ENCODE measurements at places on chromosomes 4 and X.

GRCh38 chrX:43899878-43900815 is 17.9 kb upstream of the MAOB start:
- no peak for DNase-seq

DNA sequence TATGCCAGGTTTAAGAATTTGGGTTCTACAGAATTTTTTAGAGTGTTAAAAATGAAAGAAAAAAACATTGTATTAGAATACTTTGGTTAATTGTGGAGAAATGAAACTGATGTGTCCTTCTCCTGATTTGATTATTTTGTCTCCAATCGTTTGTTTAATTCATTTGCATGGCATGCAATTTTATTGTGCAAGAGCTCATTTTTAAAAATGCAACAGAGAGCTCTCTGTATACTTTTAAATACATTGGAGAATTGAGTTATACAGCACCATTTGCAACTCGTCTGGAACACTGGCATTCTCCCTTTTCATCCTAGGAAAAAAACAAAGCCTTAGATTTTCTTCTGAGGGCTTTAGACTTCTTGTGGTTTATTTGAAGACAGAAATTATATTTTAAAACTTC is 689 bp downstream of the EXOC1L start:
- no peak for DNase-seq

DNA sequence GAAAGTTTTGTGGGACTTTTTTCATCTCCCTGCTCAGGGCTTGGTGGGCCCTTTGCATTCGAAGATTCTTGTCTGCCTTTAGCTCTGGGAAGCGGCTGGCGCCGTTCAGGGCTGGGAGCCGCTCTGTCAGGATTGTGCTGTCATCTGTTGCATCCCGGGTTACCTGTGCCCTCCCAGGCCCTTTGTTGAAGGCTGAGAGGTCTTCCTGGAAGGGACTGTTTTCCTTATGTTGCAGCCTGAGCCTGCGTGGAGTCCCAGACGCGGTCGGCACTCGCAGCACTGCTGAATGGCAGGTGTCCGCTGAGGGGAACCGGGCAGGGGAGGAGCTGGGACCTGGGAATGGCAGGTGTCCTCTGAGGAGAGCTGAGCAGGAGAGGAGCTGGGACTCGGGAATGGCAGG is 15.9 kb downstream of the RGS12 start:
- no peak for DNase-seq

- no peak for DNase-seq
These were observed 39.4 kb upstream of the RHOH start for GRCh38 chr4:40157436-40157835.

DNA sequence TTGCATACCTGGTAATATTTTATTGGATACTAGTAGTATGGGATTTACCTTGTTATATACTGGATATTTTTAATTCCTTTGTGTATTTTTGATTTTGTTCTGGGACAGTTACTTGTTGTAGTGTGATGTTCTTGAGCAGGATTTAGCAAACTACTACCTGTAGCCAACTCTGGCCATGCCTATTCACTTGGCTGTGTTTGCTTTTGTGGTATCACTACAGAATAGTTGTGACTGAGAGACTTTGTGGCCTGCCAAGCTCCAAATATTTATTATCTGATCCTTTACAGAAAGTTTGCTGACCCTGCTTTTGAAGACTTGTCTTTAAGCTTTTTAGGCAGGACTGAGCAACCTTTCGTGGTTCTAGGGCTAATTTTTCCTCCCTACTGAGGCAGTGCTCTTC is 17.8 kb downstream of the ZCCHC4 start:
- no peak for DNase-seq

GRCh38 chr4:150149381-150149780 is 71.1 kb downstream of the DCLK2 start:
- DNase-seq, result no peak

- DNase-seq, result no peak
These were observed 75.9 kb downstream of the HCCS start for GRCh38 chrX:11187001-11187400.

GRCh38 chr4:176335421-176335820 is 15.7 kb downstream of the SPCS3 start:
- DNase-seq, result no peak

GRCh38 chr4:142423861-142424260 is 422.2 kb downstream of the INPP4B start:
- no peak for DNase-seq

DNA sequence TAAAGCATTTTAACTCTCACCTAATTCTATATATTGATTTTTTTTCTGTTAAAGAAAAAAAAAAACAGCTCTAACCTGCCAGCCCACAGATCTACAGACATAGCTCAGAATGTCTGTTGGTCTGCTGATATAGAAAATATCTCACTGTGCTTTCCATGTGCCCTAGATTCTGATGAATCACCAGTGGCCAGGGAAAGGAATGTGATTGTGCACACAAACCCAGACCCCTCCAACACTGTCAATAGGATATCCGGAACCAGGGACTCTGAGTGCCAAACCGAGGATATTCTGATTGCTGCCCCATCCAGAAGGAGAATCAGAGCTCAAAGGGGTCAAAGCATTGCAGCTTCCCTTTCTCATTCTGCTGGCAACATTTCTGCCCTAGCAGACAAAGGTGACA is 12.1 kb upstream of the SCML1 start:
- DNase-seq, result no peak

DNA sequence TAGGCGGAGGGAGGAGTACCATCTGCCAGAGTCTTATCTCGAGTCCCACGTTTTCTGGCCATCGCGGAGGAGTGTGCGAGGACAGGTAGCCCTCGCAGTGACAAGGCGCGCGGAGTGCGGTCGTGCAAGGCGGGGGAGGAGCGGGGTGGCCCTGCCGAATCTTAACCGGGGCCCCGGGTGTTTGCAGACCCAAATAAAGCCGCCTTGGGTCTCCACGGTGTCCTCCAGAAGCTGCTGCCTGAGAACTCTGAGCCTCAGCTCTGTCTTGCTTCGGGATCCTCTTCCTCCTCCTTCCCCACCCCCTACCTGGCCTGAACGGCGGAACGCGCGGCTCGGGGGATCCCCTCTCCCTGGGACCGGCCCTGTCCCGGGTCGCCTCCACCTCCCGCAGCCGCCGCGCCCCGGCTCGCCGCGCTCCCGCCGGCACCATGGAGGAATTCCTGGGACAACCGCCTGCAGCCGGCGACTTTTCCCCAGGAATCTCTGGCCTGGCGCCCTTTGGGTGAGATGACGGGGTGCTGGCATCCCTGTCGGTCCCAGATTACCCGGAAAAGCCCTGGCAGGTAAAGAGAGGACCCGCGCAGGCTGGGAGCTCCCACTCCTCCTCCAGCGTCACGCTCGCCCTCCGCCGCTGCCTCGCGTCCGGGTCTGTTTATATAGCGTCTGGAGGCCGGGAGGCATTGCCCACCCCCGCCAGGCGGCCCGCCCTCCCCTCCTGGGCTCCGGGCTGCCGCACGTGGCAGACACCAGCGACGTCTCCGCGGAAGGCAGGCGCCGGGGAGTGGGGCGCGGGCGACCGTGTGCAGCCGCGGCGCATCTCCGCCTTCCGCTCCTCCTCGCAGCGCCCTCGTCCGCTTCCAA is at the start of gene GALNTL6:
GALNTL6 (plus strand) TSS at position 740 of the 861 bp plus-strand sequence.
- DNase-seq, result peak; percentile 18

GRCh38 chr4:150310159-150310895 is 232.1 kb downstream of the DCLK2 start:
- no peak for DNase-seq

All from NCI-H1105 (cell line).